ENCODE measurements at places on chromosomes 2 and 18. TPM values are rescaled to one million over a fixed set of nuclear protein-coding genes. Genes with fewer than 3 reads are reported as not detected.

DNA sequence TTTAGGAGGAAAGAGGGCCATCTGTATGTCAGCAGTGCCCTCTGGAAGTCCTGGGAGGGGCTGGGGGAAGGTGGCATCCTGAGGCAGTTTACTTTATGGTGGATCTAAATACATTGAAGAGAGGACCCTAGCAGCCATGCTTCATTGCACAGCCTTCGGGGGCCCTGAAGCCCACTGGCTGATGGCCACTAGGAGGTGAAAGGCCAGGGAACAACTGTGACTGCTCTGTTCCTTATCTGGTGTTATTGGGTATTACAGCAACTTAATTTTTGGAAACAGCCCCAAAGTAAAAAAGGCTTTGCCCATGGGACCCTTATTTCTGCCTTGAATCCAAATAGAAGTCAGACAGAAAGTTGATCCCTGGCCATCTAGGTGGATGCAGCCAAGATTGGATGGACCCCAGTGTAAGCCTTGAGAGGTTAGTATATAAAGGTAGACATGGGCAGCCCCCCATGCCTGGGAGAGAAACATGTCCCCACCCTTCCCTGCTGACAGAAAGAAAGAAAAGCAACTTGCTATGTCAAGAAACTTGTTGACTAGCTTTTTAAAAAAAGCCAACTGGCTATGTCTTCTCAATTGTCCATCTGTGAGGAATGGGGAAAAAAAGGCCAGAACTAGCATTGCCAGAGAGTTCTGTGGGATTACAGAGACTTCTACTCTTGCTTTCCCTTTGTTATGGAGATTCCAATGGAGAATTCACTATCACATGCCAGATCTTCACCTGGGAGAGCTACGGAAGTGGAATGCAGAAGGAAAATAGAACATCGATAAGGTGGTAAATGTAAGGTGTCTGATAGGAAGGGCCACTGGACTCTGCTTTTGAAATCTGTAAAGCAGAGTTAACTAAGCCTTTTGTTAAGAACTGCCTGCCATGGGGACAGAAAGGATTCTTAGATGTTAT is 58.6 kb upstream of the OSR1 start:
- no peak for DNase-seq
- H3K4me1 ChIP-seq: no peaks in the 10 kb centered on the region
- H3K4me3 ChIP-seq: no peak overlapping the region

GRCh38 chr18:6866552-6867085 is 137.1 kb downstream of the ARHGAP28 start:
- DNase-seq: no peak
- no peak overlapping the region for H3K27ac ChIP-seq
- no peak overlapping the region for H3K4me3 ChIP-seq
- H3K4me1 ChIP-seq: no peaks in the 10 kb centered on the region
- no peaks in the 10 kb centered on the region for H3K36me3 ChIP-seq

DNA sequence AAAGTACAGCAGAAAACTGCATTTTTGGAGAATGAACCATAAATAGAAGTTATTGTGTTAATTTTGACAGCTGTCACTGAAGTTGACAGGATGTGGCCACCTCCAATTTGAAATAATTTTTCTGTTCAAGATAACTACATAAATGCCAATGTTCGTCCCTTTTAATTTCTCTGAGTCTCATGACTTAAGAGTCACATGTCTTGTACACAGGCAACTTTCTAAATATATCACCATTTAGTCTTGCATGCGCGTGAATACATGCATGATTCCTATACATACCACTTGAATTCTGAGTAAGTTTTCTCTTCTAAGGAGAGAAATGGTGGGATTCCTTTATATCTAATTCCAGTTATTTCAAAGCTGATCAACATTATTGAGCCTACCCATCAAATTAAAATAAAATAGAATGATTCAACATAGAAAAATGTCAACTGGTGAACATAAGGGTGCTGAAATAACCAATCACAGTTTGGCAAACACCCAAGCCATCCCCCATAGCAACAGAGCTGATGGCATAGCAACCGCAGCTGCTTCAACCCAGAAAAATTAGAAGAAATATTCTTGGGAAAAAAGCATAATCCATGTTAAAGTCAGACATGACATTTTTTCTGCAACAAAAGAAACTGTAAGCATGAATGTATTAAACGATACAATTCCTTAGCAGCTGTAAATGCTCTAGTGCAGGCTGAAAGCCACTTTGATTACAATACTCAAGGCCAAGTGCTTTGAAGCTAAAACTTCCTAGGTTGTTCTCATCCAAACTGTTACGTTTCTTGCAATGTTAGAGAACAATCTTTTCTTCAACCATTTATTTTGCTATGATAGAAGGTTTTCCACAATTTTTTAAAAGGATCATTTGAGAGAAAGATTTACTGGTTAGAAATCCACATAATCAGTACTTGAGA is 282.7 kb downstream of the DLGAP1 start:
- H3K4me3 ChIP-seq: no peak overlapping the region
- H3K27me3 ChIP-seq: no peaks in the 10 kb centered on the region
- no peaks in the 10 kb centered on the region for H3K4me1 ChIP-seq
- no peak for DNase-seq
- no peaks in the 10 kb centered on the region for H3K36me3 ChIP-seq
- H3K27ac ChIP-seq: no peak overlapping the region

DNA sequence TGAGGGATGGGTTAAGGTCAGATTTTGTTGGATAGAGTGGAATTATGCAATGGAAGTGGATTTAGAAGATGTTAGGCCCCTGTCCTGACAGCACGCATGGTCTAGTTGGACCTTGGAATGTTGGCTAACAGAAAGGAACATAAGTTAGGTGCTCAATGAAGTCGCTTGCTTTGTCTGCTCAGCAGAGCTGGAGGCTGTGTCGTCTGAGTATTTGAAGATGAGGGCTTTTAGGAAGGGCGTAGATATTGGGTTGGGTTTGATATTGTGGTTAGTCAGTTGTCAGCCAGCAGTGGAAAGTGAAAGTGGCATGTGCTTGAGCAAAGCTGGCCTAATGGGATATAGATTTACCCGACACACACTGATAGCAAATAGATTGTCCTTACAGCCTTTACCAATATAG is 239.3 kb downstream of the PRKCE start:
- H3K27ac ChIP-seq: no peak overlapping the region
- H3K4me1 ChIP-seq: peaks cover 37% of the 10 kb centered on the region
- DNase-seq: peak; percentile 14
- H3K27me3 ChIP-seq: no peaks in the 10 kb centered on the region
- H3K36me3 ChIP-seq: no peaks in the 10 kb centered on the region
- H3K4me3 ChIP-seq: no peak overlapping the region

GRCh38 chr18:35376742-35377695 is at the start of gene ZNF396:
ZNF396 (minus strand) TSS chr18:35377337; CDS start chr18:35374292, 3,045 bp downstream.
- peak; percentile 58 for DNase-seq
- H3K36me3 ChIP-seq: no peaks in the 10 kb centered on the region
- H3K4me3 ChIP-seq: peak within 1 kb of the TSS; percentile 78
- no peak within 1 kb of the TSS for H3K27ac ChIP-seq
- H3K27me3 ChIP-seq: peaks cover 22% of the 10 kb centered on the region
- H3K4me1 ChIP-seq: peaks cover 8% of the 10 kb centered on the region

GRCh38 chr2:8395718-8396117 is 286.1 kb upstream of the ID2 start:
- no peaks in the 10 kb centered on the region for H3K36me3 ChIP-seq
- peaks cover 14% of the 10 kb centered on the region for H3K27me3 ChIP-seq
- H3K4me3 ChIP-seq: no peak overlapping the region
- no peak for DNase-seq

DNA sequence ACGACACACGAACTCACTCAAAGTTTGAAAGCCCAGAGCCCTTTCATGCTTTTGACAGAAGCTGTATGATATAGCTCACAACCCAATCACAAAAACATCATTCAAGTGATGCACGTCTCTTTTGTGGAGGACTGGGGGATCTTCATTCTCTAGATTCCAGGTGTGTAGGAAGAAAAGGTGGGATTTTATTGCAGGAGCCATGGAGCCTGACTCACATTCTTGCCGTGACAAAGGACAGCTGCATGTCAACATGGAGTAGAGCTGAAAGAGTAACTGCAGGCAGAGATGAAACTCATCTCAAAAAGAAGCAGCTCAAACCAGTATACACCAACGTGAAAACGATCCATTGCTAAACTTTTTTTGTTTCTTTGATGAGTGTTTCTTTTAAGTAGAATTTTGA is 50.9 kb upstream of the PDE1A start:
- H3K27ac ChIP-seq: no peak overlapping the region
- no peak overlapping the region for H3K4me3 ChIP-seq
- no peaks in the 10 kb centered on the region for H3K27me3 ChIP-seq

- no peak for DNase-seq
- H3K36me3 ChIP-seq: no peaks in the 10 kb centered on the region
- H3K4me3 ChIP-seq: no peak overlapping the region
- H3K27me3 ChIP-seq: peaks cover 3% of the 10 kb centered on the region
- no peak overlapping the region for H3K27ac ChIP-seq
Observed at GRCh38 chr2:152369176-152369860, 34.3 kb downstream of the FMNL2 start.

- H3K36me3 ChIP-seq: peaks cover 12% of the 10 kb centered on the region
- DNase-seq: no peak
- no peak overlapping the region for H3K27ac ChIP-seq
- peaks cover 25% of the 10 kb centered on the region for H3K4me1 ChIP-seq
- no peak overlapping the region for H3K4me3 ChIP-seq
Observed at GRCh38 chr2:7598402-7598801, 681.2 kb downstream of the RNF144A start.

- H3K36me3 ChIP-seq: no peaks in the 10 kb centered on the region
- no peak for DNase-seq
- H3K27me3 ChIP-seq: peaks cover 44% of the 10 kb centered on the region
- no peaks in the 10 kb centered on the region for H3K4me1 ChIP-seq
- no peak overlapping the region for H3K27ac ChIP-seq
Observed at GRCh38 chr2:173058673-173059072, 17.0 kb upstream of the MAP3K20 start.

- no peak overlapping the region for H3K4me3 ChIP-seq
- H3K36me3 ChIP-seq: peaks cover 29% of the 10 kb centered on the region
- no peaks in the 10 kb centered on the region for H3K27me3 ChIP-seq
- H3K4me1 ChIP-seq: peaks cover 17% of the 10 kb centered on the region
- DNase-seq: no peak
- no peak overlapping the region for H3K27ac ChIP-seq
Observed at GRCh38 chr2:200472853-200473464, 36.9 kb downstream of the KCTD18 start.

ALPG gene
- not detected for total RNA-seq

DQX1 gene
- total RNA-seq: 0.39 TPM

TRIM43 gene
- total RNA-seq: 0.25 TPM

MGAT5 gene
- 14.1 TPM for total RNA-seq

SLC9A4 gene
- 0.09 TPM for total RNA-seq
